ENCODE measurements at places on chromosomes 11 and 22. TPM values are rescaled to one million over a fixed set of nuclear protein-coding genes. Genes with fewer than 3 reads are reported as not detected.

GRAP2 gene
- total RNA-seq: 1.2 TPM

BRSK2 gene
- total RNA-seq: 0.53 TPM

NLRP6 gene
- total RNA-seq: 0.92 TPM

RNF214 gene
- total RNA-seq: 17.4 TPM

PVALB gene
- not detected for total RNA-seq

KCNE3 gene
- total RNA-seq: 37.7 TPM

ASPHD2 gene
- total RNA-seq: 7.1 TPM

SLC25A45 gene
- 8.4 TPM for total RNA-seq

OR51E1 gene
- 1.3 TPM for total RNA-seq

KRTAP5-2 gene
- total RNA-seq: not detected

PGGHG gene
- total RNA-seq: 18.8 TPM

Data from left colon (tissue), 2 donors.